ENCODE measurements at places on chromosomes 1 and 21.

- no peak for DNase-seq
Measured at GRCh38 chr1:97364086-97364485, 556.7 kb downstream of the DPYD start.

DNA sequence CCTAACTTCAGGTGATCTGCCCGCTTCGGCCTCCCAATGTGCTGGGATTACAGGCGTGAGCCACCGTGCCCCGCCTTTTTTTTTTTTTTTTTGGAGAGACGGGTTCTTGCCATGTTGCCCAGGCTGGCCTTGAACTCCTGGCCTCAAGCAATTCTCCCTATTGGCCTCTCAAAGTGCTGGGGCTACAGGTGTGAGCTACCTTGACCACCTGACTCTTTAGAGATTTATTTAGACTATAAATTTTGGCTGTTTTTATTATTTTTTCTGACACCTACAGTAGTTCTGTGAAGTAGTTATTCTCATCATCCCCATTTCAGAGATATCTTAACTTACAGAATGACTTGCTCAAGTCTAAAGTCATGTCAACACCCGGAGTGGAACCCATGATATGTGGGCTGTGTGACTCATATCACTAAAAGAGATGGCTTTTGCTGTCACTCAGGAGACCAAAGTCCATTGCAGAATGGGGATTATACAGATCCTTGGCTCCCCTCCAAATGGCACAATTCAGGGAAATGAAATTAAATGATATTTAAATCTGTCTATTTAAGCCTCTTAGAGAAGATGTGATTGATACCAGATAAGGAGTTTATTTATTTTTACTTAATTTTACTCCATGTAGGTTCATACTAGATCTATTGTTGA, 93.2 kb downstream of the CTH start:
- no peak for DNase-seq

DNA sequence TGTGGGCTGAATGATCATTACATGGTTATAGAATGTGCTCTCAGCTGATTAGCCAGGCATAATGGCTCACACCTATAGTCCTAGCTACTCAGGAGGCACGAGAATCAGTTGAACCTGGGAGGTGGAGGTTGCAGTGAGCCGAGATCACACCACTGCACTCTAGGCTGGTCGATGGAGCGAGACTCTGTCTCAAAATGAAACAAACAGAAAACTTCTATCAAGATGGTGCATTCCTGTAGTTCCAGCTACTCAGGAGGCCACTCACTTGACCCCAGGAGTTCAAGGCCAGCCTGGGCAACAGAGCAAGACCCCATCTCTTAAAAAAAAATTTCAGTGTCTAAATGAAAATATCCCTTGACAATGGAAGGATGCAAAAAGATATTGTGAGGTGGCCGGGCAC, 10.9 kb downstream of the TIMM17A start:
- no peak for DNase-seq

- no peak for DNase-seq
Measured at GRCh38 chr1:117753652-117754051, 147.8 kb downstream of the TENT5C start.

DNA sequence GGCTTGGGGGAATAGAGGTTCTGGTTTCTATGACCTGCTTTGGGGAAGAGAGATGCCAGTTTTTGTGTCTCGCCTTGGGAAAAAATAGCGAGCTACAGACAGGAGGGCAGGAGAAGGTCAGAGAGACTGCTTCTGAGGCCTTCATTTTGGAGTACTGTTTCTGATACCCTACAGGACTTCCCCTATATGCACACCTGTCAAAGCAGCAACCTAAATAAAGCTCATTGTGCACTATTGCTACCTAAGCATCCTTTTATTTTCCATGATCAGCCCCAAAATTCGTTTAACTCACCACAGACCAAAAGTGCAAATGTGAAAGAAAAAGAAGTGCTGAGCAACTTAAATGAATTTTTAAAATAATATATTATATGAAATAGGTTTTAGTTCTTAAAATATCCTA, 145.6 kb upstream of the CHRM3 start:
- no peak for DNase-seq

GRCh38 chr1:210342986-210343780, 14.5 kb downstream of the HHAT start:
- no peak for DNase-seq

GRCh38 chr1:211331011-211331709, 4.5 kb downstream of the TRAF5 start:
- DNase-seq, result no peak

DNA sequence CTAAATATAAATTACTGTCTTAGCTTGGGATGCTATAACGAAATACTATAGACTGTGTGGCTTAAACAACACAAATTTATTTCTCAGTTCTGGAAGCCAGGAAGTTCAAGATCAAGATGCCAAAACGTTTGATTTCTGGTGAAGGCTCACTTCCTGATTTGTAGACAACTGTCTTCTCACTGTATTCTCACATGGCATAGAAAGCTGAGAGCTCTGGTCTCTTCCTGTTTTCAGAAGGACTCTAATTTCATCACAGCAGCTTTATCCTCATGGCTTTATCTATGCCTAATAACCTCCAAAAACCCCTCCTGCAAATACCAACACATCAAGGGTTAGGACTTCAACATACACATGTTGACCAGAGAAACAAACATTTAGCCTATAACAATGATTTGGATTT, 1795.5 kb downstream of the MRPL39 start:
- DNase-seq, result no peak

GRCh38 chr21:41483415-41483814, 24.5 kb downstream of the TMPRSS2 start:
- no peak for DNase-seq

DNA sequence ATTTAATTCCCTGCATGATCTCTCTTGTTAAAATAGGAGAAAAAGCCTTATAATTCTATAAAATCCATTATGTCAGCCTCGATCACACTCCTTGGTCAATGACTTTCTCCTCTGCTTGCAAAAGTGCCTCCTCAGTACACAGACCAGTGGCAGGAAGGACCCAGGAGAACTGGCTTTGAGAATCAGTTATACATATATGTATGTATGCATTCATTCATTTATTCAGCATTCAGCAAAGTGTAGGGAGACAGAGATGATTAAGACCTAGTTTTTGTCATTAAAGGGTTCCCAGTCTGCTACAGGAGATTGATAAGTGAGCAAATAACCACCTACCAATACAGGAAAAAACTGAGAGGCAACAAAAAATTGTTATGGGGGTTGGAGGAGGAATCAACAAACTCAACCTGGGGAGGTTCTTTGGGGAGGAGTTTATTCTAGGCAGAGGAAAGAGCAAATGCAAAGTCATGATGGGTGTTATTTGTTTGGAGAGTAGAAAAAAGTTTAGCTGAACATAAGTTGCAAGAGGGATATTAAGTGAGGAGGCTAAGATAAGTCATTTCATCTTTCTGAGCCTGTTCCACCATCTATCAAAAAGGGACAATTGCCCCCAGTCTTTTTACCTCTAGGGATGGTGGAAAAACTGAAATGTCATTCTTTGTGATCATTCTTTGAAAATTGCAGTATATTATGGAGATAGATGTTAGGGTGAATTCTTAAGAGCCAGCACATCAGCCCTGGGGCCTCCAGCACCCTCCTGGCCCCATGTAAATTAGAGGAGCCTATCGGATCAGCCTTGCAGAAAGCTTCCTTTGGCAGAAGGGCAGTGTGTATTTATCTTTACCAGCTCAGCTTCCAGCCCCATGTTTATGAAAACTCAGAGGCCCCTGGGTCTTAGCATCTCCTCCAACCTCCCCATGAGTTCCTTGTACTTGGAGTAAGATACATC, 128.0 kb downstream of the OMA1 start:
- DNase-seq, result no peak

DNA sequence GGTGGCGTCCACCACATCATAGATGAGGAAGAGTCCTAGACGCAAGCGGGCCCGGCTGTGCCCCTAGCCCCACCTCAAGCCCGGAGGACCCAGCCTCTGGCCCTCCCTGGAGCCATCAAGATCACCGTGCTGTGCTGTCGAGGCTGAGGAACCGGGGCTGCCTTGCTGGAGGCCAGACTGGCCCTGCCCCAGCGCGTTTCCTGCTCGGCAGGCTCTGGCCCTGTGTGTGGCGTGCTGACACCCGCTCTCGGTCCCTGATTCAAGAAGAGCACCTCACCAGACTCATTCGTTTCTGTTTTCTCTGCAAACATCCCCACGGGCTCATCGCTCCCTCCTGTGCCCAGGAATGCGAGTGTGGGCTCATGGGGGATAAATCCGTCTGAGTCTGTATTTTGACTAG, 51.1 kb downstream of the GLIS1 start:
- DNase-seq, result no peak

DNA sequence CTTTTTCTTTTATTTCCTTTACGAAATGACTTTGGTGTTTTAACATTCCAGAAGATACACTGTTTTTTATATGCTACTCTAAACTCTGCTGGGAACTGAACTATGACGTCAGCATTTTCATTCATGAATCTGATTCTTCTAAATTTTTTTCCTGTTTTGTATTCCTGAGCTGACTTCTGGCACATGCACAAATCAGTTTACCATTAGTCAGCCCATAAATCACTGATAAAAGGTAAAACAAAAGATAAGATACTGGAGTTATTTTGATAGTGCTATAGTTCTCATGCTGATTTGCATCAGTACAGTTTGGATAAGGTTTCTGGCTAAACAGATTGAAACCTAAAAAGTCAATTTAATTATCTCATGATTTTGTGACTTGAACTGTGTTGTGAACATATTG, 10.4 kb downstream of the CAMTA1 start:
- DNase-seq, result no peak
